ENCODE measurements at places on chromosomes 1 and 21. TPM values are rescaled to one million over a fixed set of nuclear protein-coding genes. Genes with fewer than 3 reads are reported as not detected.

DNA sequence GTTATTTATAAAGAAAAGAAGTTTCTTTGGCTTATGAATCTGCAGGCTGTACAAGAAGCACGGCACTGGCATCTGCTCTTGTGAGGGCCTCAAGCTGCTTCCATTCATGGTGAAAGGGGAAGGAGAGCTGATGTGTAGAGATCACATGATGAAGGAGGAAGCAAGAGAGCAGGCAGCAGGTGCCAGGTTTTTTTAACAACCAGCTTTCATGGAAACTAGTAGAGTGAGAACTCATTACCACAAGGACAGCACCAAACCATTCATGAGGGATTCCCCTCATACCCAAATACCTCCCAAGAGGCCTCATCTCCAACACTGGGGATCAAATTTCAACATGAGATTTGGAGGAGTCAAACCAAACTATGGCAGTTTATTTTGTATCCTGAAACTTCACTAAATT is 85.8 kb upstream of the CAMK1G start:
- peaks cover 2% of the 10 kb centered on the region for H3K27me3 ChIP-seq
- no peaks in the 10 kb centered on the region for H3K36me3 ChIP-seq
- no peak overlapping the region for H3K4me3 ChIP-seq

GRCh38 chr1:93822730-93823425 is 56.1 kb downstream of the DNTTIP2 start:
- peaks cover 26% of the 10 kb centered on the region for H3K4me1 ChIP-seq
- H3K27me3 ChIP-seq = peaks cover 9% of the 10 kb centered on the region
- H3K36me3 ChIP-seq = peaks cover 23% of the 10 kb centered on the region
- no peak overlapping the region for H3K4me3 ChIP-seq

- no peak overlapping the region for H3K27ac ChIP-seq
- H3K27me3 ChIP-seq = no peaks in the 10 kb centered on the region
- H3K4me3 ChIP-seq = peak overlapping the region; percentile 60
- no peak for DNase-seq
- H3K36me3 ChIP-seq = peaks cover 6% of the 10 kb centered on the region
These were observed 59.0 kb upstream of the IPO9 start for GRCh38 chr1:201769966-201770365.

DNA sequence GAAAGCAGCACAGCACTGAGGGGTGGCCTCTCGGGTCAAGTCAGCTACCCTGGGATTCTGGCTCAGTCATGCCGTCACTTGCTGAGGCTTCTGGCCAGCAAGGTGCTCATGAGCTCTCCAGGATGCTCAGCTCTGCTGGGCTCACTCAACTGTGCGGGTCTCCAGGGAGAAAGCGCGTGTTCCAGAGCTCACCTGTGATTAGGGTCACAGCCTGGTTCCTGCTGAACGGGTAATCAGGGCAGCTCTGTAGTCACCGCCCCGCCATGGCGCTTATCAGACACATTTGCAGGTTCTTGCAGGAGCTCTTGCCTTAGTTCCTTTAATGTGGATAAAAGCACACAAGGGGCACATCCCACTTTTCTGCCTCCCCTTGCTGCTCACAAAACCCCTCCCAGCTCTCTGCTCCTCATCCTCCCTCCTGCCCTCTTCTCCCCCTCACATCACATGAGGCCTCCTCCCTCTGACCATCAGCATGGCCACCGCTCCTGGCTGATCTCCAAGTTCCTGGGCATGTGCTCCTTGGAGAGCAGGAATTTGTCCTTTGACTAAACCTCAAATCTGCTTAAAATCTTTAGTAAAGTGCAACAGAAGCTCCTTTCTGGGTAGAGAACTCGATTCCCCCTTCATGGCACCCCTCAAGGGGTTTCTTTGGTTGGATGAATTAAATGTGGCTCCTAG is 2.0 kb downstream of the PCP4 start:
- no peaks in the 10 kb centered on the region for H3K4me1 ChIP-seq
- H3K4me3 ChIP-seq = no peak overlapping the region
- H3K27me3 ChIP-seq = peaks cover 3% of the 10 kb centered on the region

DNA sequence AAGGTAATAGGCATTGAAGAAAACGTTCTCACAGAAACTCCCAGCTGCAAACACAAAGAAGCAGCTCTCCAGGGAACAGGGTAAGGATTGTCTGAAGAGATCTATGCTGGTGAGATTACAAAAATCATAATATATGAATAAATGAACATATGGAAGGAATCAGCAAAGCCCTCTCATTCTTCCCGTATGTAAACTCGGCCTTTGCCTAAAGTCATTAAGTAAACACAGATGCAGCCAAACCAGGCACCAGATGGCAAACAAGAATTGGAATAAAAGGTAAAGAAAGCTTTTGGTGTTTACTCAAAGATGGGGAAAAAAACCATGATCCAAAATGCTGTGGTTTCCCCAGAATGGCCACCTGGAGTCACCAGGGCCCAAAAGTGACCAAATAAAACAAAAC is 76.6 kb upstream of the HOOK1 start:
- peaks cover 4% of the 10 kb centered on the region for H3K27me3 ChIP-seq
- H3K4me1 ChIP-seq = peaks cover 23% of the 10 kb centered on the region
- no peak overlapping the region for H3K27ac ChIP-seq

- peaks cover 16% of the 10 kb centered on the region for H3K27me3 ChIP-seq
- no peaks in the 10 kb centered on the region for H3K36me3 ChIP-seq
- DNase-seq = no peak
- no peak overlapping the region for H3K27ac ChIP-seq
- H3K4me1 ChIP-seq = peaks cover 8% of the 10 kb centered on the region
These were observed 28.6 kb downstream of the LGR6 start for GRCh38 chr1:202221911-202222909.

DNA sequence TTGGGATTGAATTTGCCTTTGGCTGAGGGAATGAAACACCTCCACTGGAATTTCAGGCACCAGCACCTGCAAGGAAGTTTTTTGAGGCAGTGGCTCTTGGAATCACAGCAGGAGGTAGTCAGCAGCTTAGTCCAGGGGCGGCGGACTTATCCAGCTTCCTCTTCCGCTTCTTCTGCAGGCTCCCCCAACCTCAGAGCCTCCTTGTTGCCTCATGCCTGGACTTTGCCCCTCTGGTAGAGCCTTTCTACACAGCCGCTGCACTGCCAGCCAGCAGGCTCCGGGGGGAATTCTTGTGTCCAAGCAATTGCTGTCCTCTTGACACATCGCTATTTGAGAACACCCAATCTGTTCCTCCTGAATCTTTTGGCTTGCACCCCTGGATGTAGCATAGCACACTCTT is 4.4 kb upstream of the RHEX start:
- H3K27me3 ChIP-seq = peaks cover 4% of the 10 kb centered on the region
- no peak overlapping the region for H3K27ac ChIP-seq
- H3K4me3 ChIP-seq = no peak overlapping the region
- no peaks in the 10 kb centered on the region for H3K4me1 ChIP-seq

- peaks cover 4% of the 10 kb centered on the region for H3K27me3 ChIP-seq
- H3K4me3 ChIP-seq = no peak overlapping the region
- DNase-seq = no peak
- H3K36me3 ChIP-seq = peaks cover 33% of the 10 kb centered on the region
- peaks cover 17% of the 10 kb centered on the region for H3K4me1 ChIP-seq
These were observed 54.7 kb downstream of the B3GALT5 start for GRCh38 chr21:39667353-39667891.

DNA sequence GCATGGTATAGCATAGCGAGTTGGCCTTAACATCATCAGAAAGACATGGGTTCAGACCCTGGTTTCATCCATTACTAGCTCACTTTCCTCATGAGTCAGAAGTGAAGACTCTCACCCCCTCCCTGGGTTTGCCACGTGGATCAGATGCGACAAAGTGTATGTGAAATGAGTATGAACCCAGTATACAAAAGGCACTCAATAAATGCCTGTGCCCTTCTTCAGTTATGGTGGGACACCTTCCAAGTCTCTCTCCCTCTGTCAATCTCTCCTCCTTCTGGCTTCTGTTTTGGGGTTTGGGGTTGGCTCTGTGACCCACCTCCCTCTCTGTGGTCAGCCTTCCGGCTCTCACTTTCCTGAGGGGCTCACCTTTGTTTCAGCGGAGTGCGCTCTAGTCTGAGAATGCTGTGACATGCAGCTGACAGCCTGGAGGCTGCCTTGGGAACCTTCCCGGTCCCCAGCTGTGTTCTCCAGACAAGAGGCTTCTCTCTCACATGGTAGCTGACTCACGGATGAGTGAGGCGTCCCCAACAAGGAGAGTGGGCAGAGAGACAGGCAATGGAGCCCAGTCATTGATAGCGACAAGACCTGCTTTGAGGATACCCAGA is 155.0 kb upstream of the EDN2 start:
- no peak for DNase-seq
- H3K27me3 ChIP-seq = peaks cover 3% of the 10 kb centered on the region
- H3K27ac ChIP-seq = no peak overlapping the region
- H3K4me3 ChIP-seq = no peak overlapping the region

DNA sequence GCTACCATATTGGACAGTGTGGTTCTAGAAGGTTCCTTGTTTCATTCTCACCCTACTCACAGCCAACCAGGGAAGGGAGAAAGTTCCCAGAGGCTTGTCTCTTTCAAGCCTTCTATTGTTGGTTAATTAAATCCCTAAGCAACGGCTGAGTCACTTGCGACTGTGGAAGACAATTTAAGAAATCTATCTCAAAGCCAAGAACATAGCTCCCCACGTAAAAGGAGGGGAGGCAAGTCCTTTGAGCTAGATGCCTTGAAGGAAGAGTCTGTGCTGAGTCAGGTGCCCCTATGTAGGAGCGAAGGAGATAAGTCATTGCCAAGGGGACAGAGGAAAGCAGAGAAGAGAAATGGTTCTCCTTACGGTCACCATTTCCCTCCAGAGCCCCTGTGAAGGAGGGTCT is 79.4 kb upstream of the PPP2R5A start:
- H3K4me1 ChIP-seq = no peaks in the 10 kb centered on the region
- no peak overlapping the region for H3K4me3 ChIP-seq
- DNase-seq = no peak
- H3K27ac ChIP-seq = no peak overlapping the region
- no peaks in the 10 kb centered on the region for H3K36me3 ChIP-seq

DNA sequence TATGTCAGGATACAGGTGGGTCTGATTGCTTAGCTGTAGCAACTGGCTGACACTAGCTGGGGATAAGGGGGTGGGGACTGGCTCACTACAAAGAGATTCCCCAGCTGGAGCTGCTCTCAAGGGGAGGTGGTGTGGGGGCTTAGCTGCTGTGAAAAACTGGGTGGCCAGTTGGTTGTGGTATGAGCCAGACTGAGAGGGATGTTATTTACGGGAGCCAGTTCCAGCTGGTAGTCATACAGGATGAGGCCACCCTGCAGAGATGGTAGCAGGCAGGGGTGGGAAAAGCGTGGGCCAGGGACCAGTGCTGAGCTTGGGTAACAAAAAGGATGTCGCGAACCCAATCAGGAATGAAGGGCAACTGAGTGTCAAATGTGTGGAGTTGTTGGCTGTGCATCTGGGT is 204.0 kb upstream of the C21orf91 start:
- H3K27me3 ChIP-seq = no peaks in the 10 kb centered on the region
- no peak overlapping the region for H3K27ac ChIP-seq
- no peaks in the 10 kb centered on the region for H3K36me3 ChIP-seq
- no peak for DNase-seq
- no peak overlapping the region for H3K4me3 ChIP-seq
- no peaks in the 10 kb centered on the region for H3K4me1 ChIP-seq

LIN28A gene
- 107 TPM for total RNA-seq

BNIPL gene
- total RNA-seq = 1.5 TPM

ZMPSTE24 gene
- 32.9 TPM for total RNA-seq
